Activated CD4-positive, alpha-beta T cell treated with anti-CD3 and anti-CD28 coated beads, Interleukin-2, amount 10 ng/mL, durations not matched to agents 7 days and 5 days (primary cell): ENCODE measurements at places on chromosomes 12 and 14. TPM values are rescaled to one million over a fixed set of nuclear protein-coding genes. Genes with fewer than 3 reads are reported as not detected.

DNA sequence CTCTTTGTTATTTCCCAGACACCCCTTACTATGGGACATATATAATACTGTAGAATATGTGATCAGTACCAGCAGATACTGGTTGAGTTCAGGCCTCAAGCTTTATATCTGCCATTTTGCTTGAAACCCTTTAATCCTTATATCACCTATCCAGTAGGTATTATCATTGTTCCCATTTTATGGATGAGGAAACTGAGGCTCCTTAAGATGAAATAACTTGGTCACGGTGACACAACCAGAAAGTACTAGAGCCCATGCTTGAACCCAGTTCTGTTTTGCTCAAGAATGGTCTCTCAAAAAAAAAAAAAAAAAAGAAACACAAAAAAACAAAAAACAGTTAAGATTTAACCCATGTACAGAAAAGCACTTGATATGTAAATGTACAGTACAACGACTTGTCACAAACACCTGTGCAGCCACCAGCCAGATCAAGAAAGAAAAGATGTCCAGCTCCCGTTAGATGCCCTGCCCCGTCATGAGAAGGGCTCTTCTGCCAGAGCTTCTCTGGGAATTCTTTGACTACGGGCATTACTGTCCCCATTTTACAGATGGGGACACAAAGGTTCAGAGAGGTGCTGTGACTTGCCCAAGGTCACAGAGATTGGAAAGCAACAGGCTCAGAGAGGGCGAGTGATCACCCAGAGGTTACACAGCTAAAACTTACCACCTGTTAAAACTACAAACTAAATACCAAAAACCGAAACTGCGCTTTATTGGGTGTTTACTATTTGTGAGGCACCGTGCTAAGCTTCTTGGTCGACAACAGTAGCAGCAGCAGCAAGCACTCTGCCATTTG is 669 bp upstream of the WSCD2 start:
- H3K4me1 ChIP-seq = no peaks in the 10 kb centered on the region
- DNase-seq = no peak
- H3K36me3 ChIP-seq = no peaks in the 10 kb centered on the region
- H3K27me3 ChIP-seq = peaks cover 52% of the 10 kb centered on the region
- no peak overlapping the region for H3K4me3 ChIP-seq

GRCh38 chr14:68409387-68409786 is 383.5 kb downstream of the ZFP36L1 start:
- H3K4me1 ChIP-seq = peaks cover 21% of the 10 kb centered on the region
- no peaks in the 10 kb centered on the region for H3K27me3 ChIP-seq
- no peak for DNase-seq
- peaks cover 2% of the 10 kb centered on the region for H3K36me3 ChIP-seq
- H3K27ac ChIP-seq = no peak overlapping the region
- no peak overlapping the region for H3K4me3 ChIP-seq

DNA sequence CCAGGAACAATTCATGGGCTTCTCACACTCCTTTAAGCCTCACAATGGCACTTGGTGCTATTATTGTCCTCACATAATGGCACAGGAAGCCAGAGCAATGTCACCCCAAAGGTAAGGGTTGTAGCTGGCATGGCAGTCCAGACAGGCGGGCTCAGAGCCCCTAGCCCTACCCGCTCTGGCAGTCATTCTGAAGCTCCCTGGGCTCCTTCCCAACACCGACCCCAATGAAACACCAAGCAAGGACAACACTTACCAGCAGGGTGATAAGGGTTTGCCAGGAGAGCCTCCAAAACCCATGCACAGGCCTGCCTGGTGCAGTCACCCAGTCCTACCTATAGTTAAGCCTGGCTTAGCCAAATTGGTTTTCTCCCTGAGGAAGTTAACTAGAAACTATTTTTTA is 30.8 kb downstream of the MAX start:
- H3K27me3 ChIP-seq = no peaks in the 10 kb centered on the region
- peaks cover 18% of the 10 kb centered on the region for H3K4me1 ChIP-seq
- H3K36me3 ChIP-seq = peaks cover 37% of the 10 kb centered on the region
- H3K27ac ChIP-seq = no peak overlapping the region

- no peaks in the 10 kb centered on the region for H3K27me3 ChIP-seq
- no peak overlapping the region for H3K27ac ChIP-seq
- DNase-seq = no peak
- peaks cover 31% of the 10 kb centered on the region for H3K4me1 ChIP-seq
- H3K4me3 ChIP-seq = no peak overlapping the region
Measured at GRCh38 chr14:105028251-105028927, 7.5 kb upstream of the CDCA4 start.

- H3K4me1 ChIP-seq = no peaks in the 10 kb centered on the region
- no peak for DNase-seq
- no peaks in the 10 kb centered on the region for H3K36me3 ChIP-seq
- peaks cover 3% of the 10 kb centered on the region for H3K27me3 ChIP-seq
- H3K4me3 ChIP-seq = no peak overlapping the region
- H3K27ac ChIP-seq = no peak overlapping the region
Measured at GRCh38 chr12:91264178-91264577, 81.6 kb upstream of the DCN start.

The C14orf39 gene
- total RNA-seq = not detected

The PTPN21 gene
- not detected for total RNA-seq

- no peak overlapping the region for H3K27ac ChIP-seq
- H3K36me3 ChIP-seq = peaks cover 3% of the 10 kb centered on the region
- no peak for DNase-seq
- no peak overlapping the region for H3K4me3 ChIP-seq
Measured at GRCh38 chr12:59580050-59580449, 15.8 kb upstream of the SLC16A7 start.

- H3K36me3 ChIP-seq = peaks cover 5% of the 10 kb centered on the region
- no peaks in the 10 kb centered on the region for H3K4me1 ChIP-seq
- DNase-seq = no peak
- H3K4me3 ChIP-seq = no peak overlapping the region
Measured at GRCh38 chr14:72500234-72500838, 393.6 kb downstream of the DPF3 start.

GRCh38 chr12:42361909-42362646 is 36.1 kb downstream of the PPHLN1 start:
- no peaks in the 10 kb centered on the region for H3K27me3 ChIP-seq
- no peak overlapping the region for H3K27ac ChIP-seq
- peaks cover 20% of the 10 kb centered on the region for H3K4me1 ChIP-seq
- H3K4me3 ChIP-seq = no peak overlapping the region

DNA sequence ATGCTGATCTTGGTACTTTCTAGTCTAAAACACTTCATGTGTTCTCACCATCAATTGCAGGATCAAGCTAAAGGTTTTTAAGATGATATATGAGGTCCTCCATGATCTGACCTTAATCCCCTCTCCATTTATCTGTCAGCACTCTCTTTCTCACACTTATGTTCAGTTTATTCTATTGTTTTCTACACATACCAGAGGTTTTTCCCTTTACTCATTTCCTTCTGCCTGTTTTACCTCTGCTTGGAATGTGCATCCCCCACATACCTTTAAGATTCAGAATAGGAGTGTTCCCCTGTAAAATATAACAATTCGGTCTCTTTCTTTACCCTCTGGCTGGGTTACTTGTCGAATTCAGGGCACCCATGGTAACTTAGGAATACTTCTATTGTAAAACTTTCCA is 219.1 kb upstream of the PKP2 start:
- H3K4me3 ChIP-seq = no peak overlapping the region
- no peak for DNase-seq

DNA sequence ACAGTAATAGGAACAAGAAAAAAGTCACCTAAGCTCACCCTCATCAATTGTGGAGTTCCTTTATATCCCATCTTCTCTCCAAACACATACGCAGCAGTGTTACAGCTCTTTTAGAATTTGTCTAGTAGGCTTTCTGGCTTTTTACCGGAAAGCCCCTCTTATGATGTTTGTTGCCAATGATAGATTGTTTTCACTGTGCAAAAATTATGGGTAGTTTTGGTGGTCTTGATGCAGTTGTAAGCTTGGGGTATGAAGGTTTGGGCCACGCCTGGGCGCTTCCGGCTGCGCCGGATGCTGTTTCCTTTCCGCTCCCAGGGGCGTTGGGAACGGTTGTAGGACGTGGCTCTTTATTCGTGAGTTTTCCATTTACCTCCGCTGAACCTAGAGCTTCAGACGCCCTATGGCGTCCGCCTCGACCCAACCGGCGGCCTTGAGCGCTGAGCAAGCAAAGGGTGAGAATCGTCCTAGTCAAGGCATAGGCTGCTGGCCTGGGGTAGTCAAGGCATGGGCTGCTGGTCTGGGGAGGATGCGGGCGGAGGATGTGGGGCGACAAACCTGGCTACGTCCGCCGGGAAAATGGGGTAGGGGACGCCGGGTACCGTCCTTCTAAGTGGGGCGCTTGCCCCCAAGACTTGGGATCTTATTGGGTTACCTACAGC is at the start of the genes C12orf57 and RNU7-1:
C12orf57 (plus strand) TSS at position 301 of the 659 bp plus-strand sequence; CDS start at position 401, 100 bp downstream.
RNU7-1 (plus strand) TSS at position 95 of the 659 bp plus-strand sequence.
- H3K4me1 ChIP-seq = peaks cover 66% of the 10 kb centered on the region
- no peaks in the 10 kb centered on the region for H3K27me3 ChIP-seq
- peak; percentile 85 for DNase-seq
- H3K36me3 ChIP-seq = peaks cover 5% of the 10 kb centered on the region

DNA sequence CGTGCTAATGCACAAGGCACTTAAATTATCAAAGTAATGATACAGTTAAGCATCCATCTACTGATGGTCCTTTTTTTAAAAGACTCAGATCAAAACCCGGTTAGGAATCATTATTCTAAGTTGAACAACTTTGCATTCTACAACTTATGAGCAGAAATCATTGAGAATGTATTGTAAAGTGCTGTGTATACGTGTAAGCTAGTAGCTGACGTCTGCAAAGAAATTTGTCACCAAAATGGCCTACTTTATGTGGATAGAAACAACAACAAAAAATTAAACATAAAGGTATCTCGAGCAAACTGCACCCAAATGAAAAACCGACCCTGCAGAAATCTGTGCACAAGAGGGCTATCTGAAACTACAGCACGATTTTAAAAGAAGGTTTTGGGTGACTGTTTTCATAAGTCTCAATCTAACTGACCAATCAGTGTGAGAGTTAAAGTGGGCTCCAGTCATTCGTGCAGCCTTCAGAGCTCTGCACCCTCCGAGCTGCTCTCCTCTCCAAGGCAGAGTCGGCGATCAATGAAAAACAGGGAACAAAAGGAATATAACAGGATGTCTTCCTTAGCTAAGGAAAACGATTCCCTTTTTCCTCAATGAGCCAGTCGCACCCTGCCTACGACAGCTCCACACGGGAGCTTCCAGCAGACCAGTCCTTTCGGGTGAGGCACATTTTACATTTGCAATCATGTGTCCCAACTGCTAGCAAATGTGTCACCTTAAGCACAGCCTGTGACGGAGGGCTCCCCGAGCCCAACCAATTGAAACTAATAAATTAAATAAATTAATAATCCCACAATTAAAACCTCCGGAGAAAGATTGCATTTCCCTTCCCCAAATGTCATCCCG is 200.7 kb upstream of the FOXN3 start:
- no peaks in the 10 kb centered on the region for H3K27me3 ChIP-seq
- H3K27ac ChIP-seq = peak overlapping the region; percentile 96
- peaks cover 74% of the 10 kb centered on the region for H3K4me1 ChIP-seq

The MORN3 gene
- 3.0 TPM for total RNA-seq

GRCh38 chr12:480831-481816 is 21.4 kb downstream of the B4GALNT3 start:
- H3K27me3 ChIP-seq = peaks cover 17% of the 10 kb centered on the region
- no peaks in the 10 kb centered on the region for H3K4me1 ChIP-seq
- no peak for DNase-seq
- no peak overlapping the region for H3K4me3 ChIP-seq

The ZNF891 gene
- 2.7 TPM for total RNA-seq

GRCh38 chr12:105567061-105567460 is 236.6 kb downstream of the C12orf75 start:
- peaks cover 4% of the 10 kb centered on the region for H3K27me3 ChIP-seq
- no peaks in the 10 kb centered on the region for H3K36me3 ChIP-seq
- no peak overlapping the region for H3K4me3 ChIP-seq
- H3K4me1 ChIP-seq = peaks cover 5% of the 10 kb centered on the region
- no peak overlapping the region for H3K27ac ChIP-seq

The TTC9 gene
- total RNA-seq = 16.7 TPM

- no peak overlapping the region for H3K27ac ChIP-seq
- no peaks in the 10 kb centered on the region for H3K36me3 ChIP-seq
- H3K4me3 ChIP-seq = no peak overlapping the region
- no peak for DNase-seq
- H3K4me1 ChIP-seq = no peaks in the 10 kb centered on the region
Measured at GRCh38 chr12:2110849-2111566, 58.2 kb downstream of the CACNA1C start.

GRCh38 chr12:24025153-24025798 is 75.8 kb upstream of the SOX5 start:
- H3K4me3 ChIP-seq = no peak overlapping the region
- DNase-seq = no peak
- no peaks in the 10 kb centered on the region for H3K36me3 ChIP-seq
- no peaks in the 10 kb centered on the region for H3K27me3 ChIP-seq

GRCh38 chr14:60905923-60906322 is 75.0 kb downstream of the TRMT5 start:
- H3K4me3 ChIP-seq = no peak overlapping the region
- DNase-seq = no peak
- H3K27me3 ChIP-seq = no peaks in the 10 kb centered on the region
- H3K27ac ChIP-seq = no peak overlapping the region
- H3K36me3 ChIP-seq = peaks cover 6% of the 10 kb centered on the region

DNA sequence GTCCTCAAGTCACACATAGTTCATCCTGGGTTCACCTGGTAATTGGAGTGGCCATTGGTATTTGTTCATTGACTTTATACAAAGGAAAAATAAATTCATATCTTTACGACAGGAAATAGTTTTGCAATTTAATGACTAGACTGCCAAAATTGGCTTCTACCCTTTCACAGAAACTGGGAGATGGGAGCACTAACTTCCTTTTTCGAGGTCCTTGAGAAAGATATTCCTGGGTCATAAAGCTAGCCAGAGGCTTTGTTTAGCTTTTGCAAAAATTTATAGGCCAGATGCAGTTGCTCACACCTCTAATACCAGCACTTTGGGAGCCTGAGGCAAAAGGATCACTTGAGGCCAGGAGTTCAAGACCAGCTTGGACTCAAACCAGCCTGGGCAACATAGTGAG is 10.2 kb upstream of the OR11G2 start:
- peaks cover 5% of the 10 kb centered on the region for H3K27me3 ChIP-seq
- no peak overlapping the region for H3K27ac ChIP-seq

GRCh38 chr14:26389646-26390508 is 208.0 kb downstream of the NOVA1 start:
- no peak for DNase-seq
- no peak overlapping the region for H3K4me3 ChIP-seq
- H3K27ac ChIP-seq = no peak overlapping the region
- H3K36me3 ChIP-seq = no peaks in the 10 kb centered on the region
- H3K4me1 ChIP-seq = no peaks in the 10 kb centered on the region

DNA sequence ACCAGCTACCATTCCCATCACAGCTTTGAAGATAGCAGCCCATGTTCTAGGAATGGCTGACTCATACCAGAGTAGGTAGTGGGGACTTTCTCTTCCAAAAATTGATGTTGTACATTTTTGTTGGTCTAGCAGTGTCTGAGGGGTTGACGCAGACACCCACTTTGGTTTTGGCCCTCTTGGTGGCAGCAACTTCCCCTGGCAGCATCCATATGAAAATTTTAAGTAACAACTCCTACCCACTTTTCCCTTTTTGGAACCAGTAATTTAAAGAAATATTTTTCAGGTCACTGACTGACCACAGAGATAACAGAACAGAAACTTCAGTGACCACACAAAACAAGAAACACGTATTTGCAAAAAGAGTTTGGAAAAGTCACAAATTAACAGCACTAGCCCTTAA is 162.0 kb upstream of the TMCC3 start:
- DNase-seq = no peak
- H3K27ac ChIP-seq = no peak overlapping the region
- H3K4me3 ChIP-seq = no peak overlapping the region
